ENCODE measurements at places on chromosomes 5 and 9. TPM values are rescaled to one million over a fixed set of nuclear protein-coding genes. Genes with fewer than 3 reads are reported as not detected.

ELOVL7 gene
- 6.2 TPM for total RNA-seq

DNA sequence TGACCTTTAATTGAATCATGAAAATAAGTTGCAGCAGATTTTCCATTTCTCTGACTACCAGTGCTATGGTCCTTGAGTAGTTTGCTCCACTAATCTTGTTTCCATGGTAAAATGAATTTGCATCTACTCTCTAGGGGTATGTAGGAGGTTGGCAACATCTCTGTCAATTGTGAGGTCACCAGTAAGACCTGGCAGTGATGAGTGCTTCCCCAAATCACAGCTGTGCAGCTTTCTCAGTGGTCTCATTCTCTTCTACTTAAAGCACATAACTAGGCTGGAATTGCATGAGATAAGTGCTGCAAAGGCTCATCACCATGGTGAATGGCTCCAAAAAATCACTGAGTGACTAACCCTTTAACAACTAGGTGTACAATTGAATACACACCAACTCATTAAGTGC is 36.3 kb downstream of the ADAMTS19 start:
- no peaks in the 10 kb centered on the region for H3K27me3 ChIP-seq
- no peak overlapping the region for H3K27ac ChIP-seq
- no peaks in the 10 kb centered on the region for H3K4me1 ChIP-seq
- H3K36me3 ChIP-seq: no peaks in the 10 kb centered on the region
- no peak for DNase-seq

DNA sequence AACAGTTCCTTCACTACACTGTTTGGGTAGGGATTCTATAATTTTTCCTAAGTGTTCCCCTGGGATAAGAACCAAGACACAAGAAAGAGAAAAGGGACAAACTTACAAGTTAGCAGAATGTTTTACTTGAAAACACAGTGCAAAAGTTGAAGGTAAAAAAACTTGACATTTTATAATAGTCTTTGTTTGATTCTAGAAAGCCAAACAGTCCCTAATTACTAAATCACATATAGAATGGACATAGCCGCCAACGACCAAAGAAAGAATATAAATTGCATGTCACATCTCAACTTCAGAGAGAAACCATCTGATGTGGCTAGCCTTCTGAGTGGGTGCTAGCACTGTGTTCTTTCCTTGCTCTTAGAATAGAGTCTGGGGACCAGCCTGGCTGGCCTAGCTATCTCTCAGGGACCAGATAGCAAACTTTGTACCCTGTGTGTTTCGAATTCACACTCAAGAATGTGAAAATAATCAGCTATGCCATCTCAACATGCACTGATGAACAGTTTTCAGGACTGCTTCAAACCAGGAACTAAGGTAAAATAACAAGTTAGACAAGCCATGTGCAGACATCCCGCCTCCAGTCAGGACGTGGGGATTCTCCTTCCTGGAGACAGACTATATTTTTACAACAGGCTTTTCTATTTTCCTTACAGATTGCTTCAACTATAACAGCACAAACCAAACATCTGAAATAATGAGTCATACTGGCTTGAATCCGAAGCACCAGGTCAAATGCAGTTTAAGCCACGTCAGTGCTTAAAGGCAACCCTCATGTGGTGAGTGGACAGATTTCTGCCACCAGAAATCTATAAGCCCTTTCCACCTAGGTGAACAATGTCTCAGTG is 53.7 kb downstream of the LHFPL2 start:
- no peak overlapping the region for H3K27ac ChIP-seq
- H3K36me3 ChIP-seq: no peaks in the 10 kb centered on the region
- no peak overlapping the region for H3K4me3 ChIP-seq
- H3K27me3 ChIP-seq: no peaks in the 10 kb centered on the region

- H3K27me3 ChIP-seq: no peaks in the 10 kb centered on the region
- no peaks in the 10 kb centered on the region for H3K4me1 ChIP-seq
- no peak for DNase-seq
- no peaks in the 10 kb centered on the region for H3K36me3 ChIP-seq
- no peak overlapping the region for H3K4me3 ChIP-seq
- no peak overlapping the region for H3K27ac ChIP-seq
These were observed 46.3 kb downstream of the STC2 start for GRCh38 chr5:173281910-173282309.

GRCh38 chr5:112025757-112026156 is 268.8 kb upstream of the NREP start:
- H3K27me3 ChIP-seq: no peaks in the 10 kb centered on the region
- no peak for DNase-seq
- no peak overlapping the region for H3K4me3 ChIP-seq
- H3K36me3 ChIP-seq: no peaks in the 10 kb centered on the region
- H3K4me1 ChIP-seq: no peaks in the 10 kb centered on the region

- H3K4me1 ChIP-seq: no peaks in the 10 kb centered on the region
- no peak overlapping the region for H3K4me3 ChIP-seq
- H3K27ac ChIP-seq: no peak overlapping the region
- no peaks in the 10 kb centered on the region for H3K27me3 ChIP-seq
These were observed 47.4 kb upstream of the SLC2A8 start for GRCh38 chr9:127349483-127350113.

DNA sequence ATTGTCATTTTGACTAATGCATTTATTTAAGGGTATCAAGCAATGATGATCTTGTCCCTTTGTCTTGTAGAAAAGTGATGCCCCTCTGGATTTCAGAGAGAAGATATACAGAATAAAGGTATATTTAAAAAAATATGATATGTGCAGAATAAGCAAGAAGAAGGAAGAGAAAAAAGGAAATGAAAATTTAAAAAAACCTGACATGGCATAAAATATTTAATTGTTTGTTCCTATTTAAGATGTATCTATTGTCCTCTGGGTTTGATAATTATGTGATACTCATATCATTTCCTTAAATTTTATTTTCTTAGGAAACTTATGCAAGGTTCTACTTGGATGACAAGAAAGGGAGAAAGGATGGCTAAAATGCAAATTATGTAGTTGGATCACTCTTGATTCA is 983.7 kb upstream of the CDH6 start:
- no peak overlapping the region for H3K4me3 ChIP-seq
- H3K36me3 ChIP-seq: no peaks in the 10 kb centered on the region
- DNase-seq: no peak
- no peak overlapping the region for H3K27ac ChIP-seq
- H3K27me3 ChIP-seq: no peaks in the 10 kb centered on the region
- H3K4me1 ChIP-seq: no peaks in the 10 kb centered on the region

All from upper lobe of left lung (tissue), 6 donors.